ENCODE measurements at places on chromosomes 5 and 9. TPM values are rescaled to one million over a fixed set of nuclear protein-coding genes. Genes with fewer than 3 reads are reported as not detected.

DNA sequence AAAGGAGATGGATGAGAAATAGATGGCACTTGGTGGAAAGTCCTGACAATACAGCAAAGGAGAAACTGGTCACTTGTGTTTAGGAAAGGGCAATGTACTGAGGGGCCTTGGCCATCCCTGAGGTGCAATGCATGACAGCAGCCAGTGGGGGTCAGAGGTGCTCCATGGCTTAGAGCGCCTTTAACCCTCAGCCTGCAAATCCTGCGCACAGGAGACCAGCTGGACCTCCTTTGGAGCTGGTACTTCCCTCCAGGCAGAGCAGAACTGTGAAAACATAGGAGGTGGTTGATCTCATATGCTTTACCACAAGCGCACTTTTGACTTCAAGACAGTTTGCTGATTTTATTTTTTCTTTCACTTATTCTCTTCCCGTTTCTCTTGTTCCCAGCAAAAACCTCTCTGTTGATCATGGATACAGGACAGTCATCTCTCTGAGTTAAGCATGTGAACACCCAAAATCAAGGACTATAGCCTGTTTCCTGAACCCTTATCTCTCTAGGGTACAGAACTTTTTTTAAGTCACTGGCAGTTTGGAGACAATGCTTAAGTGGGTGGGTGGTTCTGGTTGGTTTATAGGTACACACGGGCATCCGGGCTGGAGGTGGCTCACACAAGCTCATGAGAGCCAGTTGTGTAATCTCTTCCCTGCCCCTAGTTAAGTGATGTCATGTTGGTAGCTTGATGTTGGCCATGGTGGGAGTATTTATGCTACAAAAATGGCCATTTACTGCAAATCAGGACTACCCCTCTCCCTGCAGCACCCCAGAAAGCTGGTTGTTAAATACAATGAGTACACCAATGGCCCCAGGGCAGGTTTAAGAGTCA, 37.6 kb upstream of the ANKRD55 start:
- peak; percentile 85 for DNase-seq

GRCh38 chr9:95218773-95219172, 98.7 kb downstream of the FANCC start:
- no peak for DNase-seq

GRCh38 chr5:170339780-170340167, 42.2 kb upstream of the LCP2 start:
- DNase-seq = no peak

DNA sequence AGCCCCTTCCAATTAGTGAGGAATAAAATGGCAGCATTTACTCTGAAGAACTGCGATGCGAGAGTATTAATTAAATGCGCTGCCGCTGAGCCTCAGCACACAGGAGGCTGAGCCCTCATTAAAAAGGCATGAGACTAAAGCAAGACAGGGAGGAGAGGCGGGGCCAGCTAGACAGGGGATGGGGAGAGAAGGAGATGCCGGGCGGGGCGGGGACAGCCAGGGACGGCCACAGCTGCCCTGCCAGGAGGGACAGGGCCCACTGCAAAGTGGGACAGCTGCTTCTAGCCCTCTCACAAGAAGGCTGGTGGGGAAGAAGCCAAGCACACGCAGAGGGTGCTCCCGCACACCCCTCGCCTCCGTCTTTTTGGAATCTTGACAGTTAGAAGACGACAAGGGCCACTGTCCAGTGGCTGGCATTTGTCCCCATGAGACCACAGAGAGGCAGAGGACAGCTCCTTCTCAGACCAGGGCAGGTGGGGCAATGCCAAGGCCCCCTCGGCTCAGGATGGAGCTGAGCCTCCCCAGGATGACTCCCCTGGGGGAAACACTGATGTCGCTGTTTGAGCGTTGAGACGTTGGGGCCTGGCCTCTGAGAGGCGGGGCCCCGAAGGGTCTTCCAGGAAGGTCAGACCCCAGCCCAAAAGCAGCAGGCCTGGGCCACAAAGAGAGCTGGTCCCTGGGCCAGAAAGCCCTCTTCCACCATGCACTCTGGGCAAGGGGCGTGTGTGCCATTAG, 26.9 kb downstream of the ADAMTS2 start:
- no peak for DNase-seq

DNA sequence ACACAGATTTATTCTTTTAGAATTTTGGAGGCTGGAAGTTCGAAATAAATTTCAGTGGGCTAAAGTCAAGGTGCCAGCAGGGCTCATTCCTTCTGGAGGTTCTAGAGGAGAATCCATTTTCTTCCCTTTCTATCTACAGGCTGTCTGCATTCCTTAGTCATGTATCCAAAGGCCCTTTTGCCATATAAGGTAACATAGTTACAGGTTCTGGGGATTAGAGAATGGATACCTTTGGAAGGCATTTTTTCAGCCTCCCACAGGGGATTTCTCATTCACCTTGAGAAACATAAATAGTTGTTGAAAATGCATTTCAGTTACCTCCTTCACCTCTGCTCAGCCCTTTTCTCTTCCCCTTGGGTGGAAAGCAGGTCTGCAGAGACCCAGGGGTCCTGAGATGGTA, 280.0 kb upstream of the MAP3K1 start:
- DNase-seq = no peak

DNA sequence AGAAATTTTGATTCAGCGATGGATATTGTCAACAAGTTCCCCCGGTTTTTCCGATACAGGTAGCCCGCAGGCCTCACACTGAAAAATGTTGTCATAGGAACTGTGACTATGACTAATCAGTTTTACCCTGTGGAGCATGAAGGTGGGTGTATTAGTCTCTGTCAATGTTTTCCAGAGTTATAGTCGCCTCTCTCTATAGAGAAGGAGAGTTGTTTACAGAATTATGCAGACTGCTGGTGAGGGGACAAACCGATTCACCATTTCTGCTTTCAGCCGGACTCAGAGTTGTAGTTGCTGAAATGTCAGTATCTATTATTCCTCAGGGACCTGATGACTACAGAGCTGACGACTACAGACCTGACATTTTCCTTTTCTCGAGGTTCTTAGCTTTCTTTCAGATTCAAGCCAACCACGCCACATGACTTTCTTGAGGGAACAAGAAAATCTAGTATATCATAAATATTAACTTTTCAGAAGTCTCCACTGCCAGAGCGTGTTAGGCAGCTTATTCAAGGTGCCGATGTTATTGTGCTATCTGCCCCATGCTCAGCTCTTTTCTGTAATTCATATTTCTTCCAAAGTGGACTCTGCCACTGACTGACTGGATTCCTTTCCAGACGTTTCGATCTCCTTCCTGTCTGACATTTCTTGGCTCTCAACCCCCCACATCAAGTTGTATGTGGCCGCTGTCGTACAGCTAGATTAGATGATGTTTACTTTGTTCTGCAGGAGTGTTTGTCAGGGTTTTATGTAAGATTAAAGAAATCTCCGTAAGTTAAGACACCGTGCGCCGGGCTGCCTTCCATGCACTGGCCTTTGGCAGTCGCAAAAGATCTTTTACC, 178.1 kb downstream of the FGF1 start:
- DNase-seq = no peak

GRCh38 chr5:168064933-168065622, 226.4 kb upstream of the WWC1 start:
- DNase-seq = no peak

- no peak for DNase-seq
These were observed 334.6 kb upstream of the MPDZ start for GRCh38 chr9:13614060-13614459.

GRCh38 chr9:135297456-135298075, 182.0 kb upstream of the PPP1R26 start:
- DNase-seq = no peak

GRCh38 chr5:145941096-145941447, 4.7 kb downstream of the SH3RF2 start:
- DNase-seq = no peak

GRCh38 chr5:75616971-75617621, 5.8 kb downstream of the ANKDD1B start:
- DNase-seq = no peak

DNA sequence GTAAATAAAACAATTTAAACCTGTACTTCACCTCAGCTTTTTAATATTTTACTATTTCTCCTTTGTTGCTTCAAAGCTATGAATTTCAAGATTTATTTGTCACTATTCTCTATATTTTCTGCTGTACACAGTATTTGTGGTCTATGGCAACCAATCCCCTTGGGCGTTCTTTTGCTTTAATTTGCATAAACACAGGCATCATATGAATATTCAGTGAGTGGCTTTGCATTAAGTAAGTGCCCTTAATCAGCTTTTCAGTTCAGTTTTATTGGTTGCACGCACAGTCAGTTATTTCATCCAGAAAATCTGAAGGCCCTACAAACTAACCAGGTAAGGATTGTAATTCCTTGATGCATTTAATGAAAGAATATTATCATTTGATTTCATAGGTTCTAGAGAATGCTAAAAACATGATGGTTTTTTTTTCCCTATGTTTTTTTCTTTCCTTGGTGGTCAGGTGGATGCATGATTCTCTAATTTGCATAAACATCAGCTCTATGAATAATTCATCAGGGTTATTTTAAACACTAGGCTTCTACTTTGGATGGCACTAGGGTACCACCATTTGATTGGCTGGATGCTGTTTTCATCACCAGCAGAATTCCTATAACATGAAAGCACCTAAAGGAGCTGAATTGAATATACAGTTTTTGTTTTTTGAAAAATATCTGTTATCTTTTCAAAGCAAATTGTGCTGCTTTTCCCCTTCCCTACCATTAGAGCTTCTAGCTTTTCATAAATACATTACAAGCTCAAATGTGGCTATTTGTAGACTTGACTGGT, 249.2 kb upstream of the CCNH start:
- DNase-seq = no peak

DNA sequence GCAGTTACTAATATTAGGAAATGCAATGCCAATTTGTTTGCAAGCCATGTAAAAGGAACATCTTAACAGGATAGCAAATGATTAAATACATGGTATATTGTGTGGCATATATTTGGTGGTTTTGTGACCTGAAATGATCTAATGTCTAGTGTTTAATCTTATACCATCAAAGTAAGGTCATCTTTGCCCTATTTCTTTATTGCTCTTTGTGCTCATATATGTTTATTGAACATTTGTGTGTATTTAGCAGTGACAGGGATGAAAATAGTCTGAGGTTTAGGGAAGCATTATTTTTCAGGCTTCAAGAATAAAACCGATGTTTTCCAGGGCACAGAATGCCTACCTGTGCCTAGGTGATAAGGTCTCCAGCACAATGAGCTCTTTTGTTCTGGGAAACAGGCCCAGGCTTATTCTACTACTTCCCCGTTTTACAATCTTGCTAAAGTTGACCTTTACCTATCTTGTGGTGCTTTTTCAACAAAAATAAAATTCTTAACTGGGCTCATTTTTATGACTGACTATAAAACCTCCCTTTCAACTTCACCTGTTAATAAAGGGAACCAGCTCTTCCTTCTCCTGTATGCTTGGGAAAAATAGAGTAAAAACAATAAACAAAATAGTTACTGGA, 105.6 kb upstream of the ANKH start:
- DNase-seq = no peak

The CATSPER3 gene
- polyA plus RNA-seq = 1.3 TPM

The HTR4 gene
- polyA plus RNA-seq = not detected

The ANKRD34B gene
- polyA plus RNA-seq = not detected

The BRD9 gene
- 28.3 TPM for polyA plus RNA-seq

Measured in B cell (primary cell).